ENCODE measurements at places on chromosomes 2 and 18.

DNA sequence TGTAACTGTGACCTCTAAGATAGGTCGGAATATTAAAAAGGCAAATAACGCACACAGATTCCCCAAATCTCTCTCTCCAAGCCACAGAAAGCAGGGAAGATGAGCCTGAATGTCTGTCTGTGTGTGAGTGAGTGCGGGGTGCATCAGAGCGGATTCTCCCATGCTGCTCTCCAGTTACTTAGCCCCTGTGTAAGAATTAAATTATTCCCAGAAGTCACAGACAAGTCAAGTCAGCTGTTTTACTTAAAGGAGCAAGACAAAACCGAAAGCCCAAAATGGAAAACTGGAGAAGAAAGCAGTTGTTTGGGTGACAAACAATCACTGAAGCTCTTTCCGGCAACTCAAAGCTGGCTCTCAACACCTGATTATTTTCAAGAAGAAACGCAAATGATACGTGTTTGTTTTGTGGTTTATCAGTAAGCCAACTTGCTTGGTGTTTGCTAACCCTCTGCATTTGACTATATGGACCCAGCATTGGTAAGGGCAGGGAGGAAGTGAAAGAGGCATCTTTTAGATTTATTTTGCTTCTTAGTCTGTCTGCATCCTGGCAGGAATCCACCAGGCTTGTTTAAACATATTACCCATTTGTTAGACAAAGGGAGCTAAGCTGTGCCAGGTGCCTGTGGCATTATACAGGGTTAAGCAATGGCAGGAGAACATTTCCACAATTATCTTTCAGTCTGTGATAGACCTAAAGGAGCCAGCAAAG lies 121.5 kb upstream of the CREB1 start:
- no peak for DNase-seq

- no peak for DNase-seq
Measured at GRCh38 chr2:212402316-212402715, 136.3 kb downstream of the ERBB4 start.

DNA sequence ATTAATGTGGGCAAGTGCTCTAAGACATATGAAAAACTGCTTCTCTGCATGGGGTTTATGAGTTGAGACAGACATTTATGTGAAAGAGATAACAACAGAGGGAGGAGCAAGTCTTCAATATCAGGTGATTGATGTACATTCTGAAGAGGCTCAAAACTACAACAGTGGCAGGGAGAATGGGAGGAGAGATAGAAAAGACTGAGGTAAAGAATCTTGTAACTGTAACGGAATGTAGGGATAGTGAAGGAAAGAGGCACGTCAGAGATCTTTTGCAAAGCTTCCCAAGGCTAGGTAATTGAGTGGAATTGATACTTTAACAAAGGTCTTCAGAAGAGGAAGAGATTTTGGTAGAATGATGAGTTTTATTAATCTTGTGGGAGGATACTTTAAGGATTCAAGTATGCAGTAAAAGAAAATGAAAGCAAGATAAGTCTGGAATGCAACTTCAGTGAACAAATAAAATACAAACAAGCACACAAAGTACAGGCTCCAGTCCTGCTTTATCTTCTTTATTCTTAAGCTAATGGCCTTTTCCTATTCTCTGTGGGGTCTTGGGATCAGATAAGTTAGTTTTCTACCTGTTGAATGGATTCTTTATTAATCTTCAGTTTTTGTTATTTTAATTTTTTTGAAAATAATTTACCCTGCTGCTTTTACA lies 15.0 kb downstream of the SMAD4 start:
- no peak for DNase-seq

- no peak for DNase-seq
Measured at GRCh38 chr2:32856891-32857290, 89.9 kb upstream of the LTBP1 start.

GRCh38 chr2:47219970-47220369 lies 64.9 kb upstream of the STPG4 start:
- peak; percentile 44 for DNase-seq

- DNase-seq: no peak
Measured at GRCh38 chr2:85405201-85406059, 4.7 kb downstream of the CAPG start.

DNA sequence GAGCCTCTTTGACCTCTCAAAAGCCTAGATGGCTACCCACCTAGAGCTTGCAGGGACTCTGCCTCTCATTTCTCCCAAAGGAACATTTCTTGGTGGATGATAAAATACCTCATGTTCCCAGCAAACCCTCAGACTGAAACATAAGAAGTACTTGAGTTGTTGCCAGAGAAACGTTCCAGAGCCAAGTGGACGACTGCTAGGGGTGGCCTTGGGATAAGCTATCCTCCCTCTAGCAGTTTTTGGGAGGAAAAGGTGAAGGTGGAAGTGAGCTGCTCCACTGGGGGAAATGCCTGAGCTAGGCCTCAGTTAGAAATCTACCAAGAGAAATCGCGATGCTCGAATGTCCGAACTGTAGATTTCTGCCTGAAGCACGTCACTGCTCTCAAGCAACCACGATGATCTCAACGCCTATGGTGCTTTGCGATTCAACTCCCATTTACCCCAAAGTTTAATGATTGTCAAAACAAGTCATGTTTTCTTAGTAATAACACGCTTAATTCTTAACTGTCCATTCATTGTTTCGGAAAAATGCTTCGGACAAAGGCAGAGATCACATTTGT lies 91.5 kb downstream of the CCBE1 start:
- no peak for DNase-seq

DNA sequence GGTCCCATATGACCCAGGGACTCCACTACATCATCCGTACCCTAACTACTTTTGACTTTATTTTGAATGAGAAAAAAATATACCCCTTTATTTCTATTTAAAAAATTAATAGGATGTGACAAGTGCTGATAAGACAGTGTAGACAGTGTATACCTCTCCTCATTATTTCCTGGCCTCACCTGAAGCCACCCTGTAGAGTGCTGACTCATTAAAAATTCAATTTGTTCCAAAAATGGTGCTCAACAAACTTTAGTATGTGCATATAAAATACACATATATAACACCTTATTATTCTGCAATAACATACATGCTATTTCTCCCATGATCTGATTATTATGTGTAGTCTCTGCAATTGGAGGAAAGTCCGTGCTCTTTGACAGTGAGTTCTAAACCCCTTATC lies 20.8 kb downstream of the NOL4 start:
- no peak for DNase-seq

DNA sequence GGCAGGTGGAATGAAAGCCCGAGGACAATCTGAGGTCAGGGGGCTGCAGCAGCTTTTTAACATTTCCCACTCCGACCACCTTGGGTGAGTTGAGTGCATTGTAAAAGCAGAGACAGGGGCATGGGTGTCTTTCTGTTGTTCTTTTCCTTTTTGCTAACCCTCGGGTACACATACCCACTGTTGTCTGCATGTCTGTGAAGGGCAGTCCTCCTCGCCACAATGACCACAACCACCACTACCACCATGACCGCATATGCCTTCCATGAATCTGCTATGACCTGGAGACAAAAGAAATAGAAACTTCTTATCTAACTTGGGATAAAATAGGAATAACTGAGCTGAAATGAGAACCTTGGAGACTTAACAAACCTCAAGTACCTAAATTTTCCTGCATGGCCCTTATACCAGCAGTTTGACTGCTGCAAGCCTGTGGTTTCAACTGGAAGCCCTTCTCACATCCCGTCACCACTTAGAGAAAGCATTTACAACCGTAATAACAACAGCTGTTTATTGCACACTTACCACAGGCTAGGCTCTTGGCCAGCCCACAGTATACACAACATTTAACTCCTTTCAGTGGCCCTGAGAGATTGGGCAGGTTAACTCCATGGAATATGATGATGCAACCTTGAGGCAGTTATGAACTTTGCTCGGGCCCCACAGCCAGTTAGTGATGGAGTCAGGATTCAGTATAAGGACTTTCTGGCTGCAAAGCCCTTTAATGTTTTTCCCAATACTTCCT lies 80.3 kb downstream of the GYPC start:
- DNase-seq: no peak

- DNase-seq: no peak
Measured at GRCh38 chr18:10973567-10974203, 175.7 kb downstream of the PIEZO2 start.

DNA sequence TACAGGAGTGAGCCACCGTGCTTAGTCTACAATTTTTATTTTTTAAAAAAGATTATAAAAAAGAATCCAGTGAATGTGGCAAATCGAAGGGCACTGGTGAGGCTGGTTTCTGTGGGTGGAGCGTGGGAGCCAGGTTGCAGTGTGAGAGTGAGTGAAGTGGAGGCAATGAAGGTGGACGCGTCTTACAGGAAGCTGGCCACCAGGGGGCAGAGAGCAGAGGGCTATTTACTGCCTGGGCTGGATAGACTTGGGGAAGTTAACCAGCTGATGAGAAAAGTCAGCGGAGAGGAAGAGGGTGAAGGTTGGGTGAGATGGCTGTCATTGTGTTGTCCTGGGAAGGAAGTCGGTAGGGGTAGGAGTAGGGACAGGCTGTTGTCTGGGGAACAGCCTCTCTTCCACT lies 6.8 kb downstream of the SCTR start:
- DNase-seq: no peak

GRCh38 chr2:101850450-101850849 lies 141.3 kb upstream of the IL1R2 start:
- no peak for DNase-seq

GRCh38 chr2:112151701-112152440 lies 13.7 kb downstream of the FBLN7 start:
- no peak for DNase-seq

DNA sequence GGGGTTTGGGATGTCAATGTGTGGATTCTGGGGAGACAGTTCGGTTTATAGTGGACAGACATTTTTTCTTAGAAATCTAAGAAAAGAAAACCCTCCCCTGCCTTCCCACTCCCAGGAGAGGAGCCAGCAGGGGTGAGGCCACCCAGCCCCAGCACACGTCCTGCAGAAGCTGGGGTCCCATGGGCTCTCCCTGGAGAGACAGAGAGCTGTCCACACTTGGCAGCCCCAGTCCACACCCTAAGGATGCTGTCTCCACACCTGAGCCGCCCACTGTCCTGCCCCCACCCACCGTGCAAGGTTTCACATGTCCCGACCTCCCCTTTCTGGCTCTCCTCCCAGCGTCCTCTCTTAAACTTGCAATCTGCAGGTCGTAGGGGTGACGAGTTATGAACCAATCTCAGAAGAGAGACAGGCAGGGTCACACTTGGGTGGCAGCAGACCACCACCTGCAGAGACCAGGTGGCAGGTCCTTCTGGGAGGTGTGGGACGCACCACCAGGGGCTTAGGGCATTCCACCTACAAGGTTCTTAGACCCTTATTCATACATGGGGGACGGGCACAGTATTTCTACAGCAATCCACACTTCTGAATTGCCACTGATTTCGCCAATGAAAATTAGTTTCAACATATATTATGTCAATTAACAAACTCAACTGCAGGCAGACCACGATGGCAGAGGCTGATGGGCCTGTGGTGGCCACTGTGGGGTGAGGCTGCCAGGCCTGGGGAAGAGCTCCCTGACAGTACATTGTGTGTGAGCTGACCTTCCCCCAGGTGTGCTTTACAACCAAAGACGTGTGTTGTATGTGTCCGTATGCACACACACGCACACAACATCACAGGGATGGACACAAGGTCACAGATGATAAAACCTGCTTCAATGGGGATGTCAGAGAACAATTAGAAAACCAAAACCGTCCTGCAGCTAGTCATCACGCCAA lies 158.5 kb downstream of the TPO start:
- DNase-seq: no peak

DNA sequence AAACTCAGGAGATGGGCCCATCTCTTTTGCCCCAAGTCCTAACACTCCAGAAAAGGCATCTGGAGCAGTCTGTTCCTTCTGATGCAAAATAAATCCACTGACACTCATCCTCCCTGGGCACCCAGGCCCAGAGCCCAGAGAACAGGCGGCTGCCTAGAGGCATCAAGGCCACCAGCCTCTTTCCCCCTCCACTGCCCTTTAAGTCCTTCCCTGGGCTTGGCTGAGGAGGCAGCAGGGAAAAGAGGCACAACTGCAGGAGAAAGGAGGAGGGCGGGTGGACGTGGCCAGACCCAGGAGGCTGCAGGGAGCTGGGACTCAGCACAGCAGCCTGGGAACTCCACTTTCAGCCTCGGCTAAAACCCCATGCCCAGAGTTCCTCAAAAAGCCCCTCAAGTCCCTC lies 99.7 kb upstream of the ID2 start:
- no peak for DNase-seq

DNA sequence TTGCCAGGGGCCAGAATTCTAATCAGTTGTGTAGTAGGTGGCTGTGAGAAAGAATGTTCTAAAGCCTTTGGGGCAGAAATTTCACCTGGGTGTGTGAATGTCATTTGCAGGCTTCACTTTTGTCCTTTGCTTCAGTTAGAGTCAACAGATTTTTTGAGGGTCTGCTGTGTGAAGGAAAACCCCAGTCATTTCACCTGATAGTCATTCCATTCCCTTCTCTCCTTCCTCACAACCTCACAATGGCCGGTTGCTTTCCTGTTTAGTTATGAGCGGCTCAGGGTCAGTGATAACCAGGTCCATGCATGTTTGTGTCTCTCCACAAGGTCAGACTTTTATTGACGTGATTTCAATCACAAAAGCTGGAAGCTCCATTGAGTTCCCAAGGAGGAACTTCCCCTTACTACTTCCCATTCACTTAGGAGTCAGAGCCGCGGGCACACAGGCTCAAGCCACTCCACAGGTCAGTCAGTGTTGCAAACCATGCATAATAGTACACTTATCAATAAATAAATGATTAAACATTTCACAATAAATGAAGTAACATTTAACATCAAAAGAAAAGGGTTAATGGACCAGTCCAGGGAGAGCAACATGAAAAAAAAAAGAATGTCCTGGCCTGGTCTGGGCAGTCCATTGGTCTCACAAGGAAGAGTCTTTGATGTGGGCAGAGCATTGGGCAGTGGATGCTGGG lies 74.3 kb downstream of the NPAS2 start:
- no peak for DNase-seq

DNA sequence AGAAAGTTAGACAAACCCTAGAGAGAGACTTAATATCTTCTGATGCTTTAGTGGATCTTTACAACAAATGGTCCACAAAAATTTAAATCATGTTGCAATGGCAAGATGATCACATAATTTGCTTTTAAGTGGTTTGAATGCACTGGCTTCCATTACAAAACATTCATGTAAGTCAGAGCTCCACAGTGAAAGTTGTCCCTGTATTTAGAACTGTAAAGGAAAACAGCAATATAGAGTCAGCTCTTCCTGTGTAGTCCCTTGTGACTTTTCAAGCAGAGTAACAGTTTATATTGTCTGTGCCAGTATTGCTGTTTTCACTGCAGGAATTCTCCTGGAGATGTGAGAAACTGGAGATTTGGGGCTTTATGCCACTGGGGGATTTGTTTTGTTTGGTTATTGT lies 77.7 kb downstream of the MEIS1 start:
- DNase-seq: no peak

DNA sequence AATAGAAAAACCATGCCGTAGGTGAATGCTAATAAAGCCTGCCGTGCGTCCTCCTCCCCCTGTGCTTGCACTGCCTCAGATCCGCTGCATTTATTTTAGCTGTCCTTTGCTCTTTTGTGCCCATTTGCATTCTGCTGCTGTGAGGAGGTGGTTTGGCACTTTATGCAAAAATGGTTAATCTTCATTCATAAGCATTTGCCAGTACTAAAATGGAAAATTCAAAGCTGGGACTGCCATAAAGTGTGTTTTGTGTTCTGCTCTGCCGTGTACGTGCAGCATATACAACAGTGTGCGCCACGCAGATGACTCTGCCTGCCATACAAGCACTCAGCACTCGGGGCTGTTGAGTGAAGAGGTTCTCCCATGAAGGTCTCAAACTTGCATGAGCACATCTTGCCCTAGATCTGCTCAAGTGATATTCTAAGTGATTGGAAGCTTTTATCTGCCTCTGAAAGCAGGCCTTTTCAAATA lies 73.6 kb downstream of the SPATS2L start:
- DNase-seq: no peak

Data from tibial artery (tissue), 4 donors.